NCI-H774 (cell line): ENCODE measurements at places on chromosomes 5 and 9.

GRCh38 chr9:91071184-91071990 is 269.8 kb downstream of the SYK start:
- DNase-seq, result no peak

DNA sequence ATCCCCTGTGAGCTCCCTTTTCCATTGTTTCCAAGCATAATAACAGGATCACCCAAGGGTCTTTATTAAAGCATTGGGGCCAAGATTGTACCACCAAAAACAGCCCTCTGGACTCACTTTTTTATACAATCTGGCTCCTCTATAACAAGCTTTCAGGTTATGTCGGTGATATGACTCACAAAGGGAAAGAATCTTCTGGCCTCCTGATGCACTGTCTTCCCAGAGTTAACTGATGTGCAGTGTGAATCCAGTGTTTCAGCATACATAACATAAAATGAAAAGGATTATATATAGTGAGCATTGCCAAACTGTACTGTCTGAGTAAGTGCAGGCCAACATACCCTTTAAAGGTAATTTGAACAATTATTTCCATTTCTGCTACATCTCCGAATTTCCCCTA is 33.9 kb upstream of the MAN2A1 start:
- no peak for DNase-seq

- no peak for DNase-seq
Measured at GRCh38 chr5:40027400-40027799, 602.6 kb upstream of the DAB2 start.

GRCh38 chr5:87182649-87183048 is 85.0 kb upstream of the RASA1 start:
- DNase-seq, result no peak

DNA sequence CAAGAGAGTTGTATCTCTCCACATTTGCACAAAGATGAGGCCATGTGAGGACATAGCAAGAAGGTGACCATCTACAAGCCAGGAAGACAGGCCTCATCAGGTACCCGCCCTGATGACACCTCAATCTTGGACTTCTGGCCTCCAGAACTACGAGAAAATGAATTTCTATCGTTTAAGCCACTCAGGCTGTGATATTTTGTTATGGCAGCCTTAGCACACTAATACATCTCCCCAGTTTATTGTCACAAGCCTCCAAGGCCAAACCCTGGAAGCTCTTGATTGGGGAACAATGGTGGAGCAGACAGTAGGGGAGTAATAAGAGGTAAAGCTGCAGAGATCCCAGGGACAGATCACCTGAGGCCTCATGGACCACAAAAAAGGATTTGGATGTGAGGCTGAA is 7.7 kb upstream of the P4HA2 start:
- DNase-seq, result no peak

- peak; percentile 20 for DNase-seq
Measured at GRCh38 chr9:1051584-1052275, 1.6 kb downstream of the DMRT2 start.

- DNase-seq, result no peak
Measured at GRCh38 chr9:21597284-21597683, 115.2 kb upstream of the IFNE start.

- DNase-seq, result no peak
Measured at GRCh38 chr5:50439221-50439620, 1.9 kb downstream of the EMB start.

GRCh38 chr9:68640421-68641089 is 64.5 kb upstream of the PIP5K1B start:
- DNase-seq, result no peak

GRCh38 chr5:73218552-73219171 is 45.7 kb downstream of the TMEM174 start:
- DNase-seq, result no peak

GRCh38 chr9:29183971-29184370 is 1610.7 kb upstream of the C9orf72 start:
- no peak for DNase-seq

DNA sequence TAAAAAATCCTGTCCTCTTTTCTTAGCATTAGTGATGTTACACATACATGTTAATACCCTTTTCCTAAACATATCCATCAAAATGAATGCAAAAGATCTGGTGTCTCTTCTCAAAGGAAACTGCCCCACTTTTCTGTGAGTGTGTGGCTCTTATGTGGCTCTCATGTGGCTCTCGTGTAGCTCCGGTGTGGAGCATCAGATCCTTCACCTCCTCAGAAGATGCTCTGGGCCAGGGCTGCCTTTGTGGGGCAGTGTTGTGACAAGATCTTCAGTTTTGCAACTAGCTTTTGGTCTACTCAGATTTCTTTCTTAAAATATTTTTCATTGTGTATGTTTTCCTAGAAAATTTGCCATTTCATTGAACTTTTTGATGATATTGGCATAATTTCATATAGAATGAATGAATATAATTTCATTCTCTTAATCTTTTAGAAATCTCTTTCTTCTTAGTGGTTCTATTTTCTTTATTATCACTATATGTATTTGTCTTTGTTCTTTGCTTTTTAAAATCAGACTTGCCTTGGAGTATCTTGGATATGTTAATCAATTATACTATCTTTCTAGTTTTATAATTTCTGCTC is 19.4 kb downstream of the GARNL3 start:
- no peak for DNase-seq

- no peak for DNase-seq
Measured at GRCh38 chr5:177183766-177184360, 50.3 kb downstream of the NSD1 start.
